AG10803 (cell line): ENCODE measurements at places on chromosomes 4 and X.
A peak's percentile ranks its signal among the peaks of the same experiment; 100 is the strongest.

DNA sequence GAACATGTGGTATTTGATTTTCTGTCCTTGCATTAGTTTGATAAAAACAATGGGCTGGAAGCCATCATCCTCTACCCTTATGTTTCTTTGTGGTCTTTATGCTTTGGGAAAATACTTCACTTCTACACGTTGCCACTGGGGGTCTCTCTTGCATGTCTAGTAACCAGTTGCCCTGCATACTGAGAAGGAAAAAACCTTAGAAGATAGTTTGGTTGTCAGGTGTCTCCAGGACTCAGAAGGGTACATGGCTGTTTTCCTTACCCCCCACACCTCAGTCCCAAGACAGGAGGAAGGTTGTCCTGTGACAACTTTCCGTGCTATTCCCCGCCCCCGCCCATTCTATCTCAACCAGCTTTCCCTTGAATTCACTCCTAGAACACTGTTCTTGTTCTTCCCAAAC lies 62.1 kb upstream of the LANCL3 start:
- no peak for DNase-seq

- DNase-seq, result no peak
Observed at GRCh38 chr4:169662206-169662605, 41.8 kb downstream of the CLCN3 start.

DNA sequence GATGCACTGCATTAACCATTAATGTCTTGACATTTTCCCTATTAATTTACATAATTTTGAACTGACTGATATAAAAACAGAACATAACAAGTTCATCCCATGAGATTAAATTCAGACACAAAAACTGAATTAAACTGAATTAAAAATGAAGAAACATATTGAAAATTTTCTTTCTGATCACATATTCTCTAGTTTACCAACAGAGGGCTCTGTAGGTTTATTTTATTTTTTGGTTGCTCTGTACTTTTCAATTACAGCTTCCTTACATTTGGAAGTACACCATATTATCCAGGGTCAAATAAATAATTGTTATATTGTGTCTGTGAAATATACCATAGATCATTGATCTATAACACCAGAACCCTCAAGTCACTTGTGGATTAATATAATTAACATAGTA lies 27.3 kb upstream of the CT83 start:
- peak; percentile 0 for DNase-seq

DNA sequence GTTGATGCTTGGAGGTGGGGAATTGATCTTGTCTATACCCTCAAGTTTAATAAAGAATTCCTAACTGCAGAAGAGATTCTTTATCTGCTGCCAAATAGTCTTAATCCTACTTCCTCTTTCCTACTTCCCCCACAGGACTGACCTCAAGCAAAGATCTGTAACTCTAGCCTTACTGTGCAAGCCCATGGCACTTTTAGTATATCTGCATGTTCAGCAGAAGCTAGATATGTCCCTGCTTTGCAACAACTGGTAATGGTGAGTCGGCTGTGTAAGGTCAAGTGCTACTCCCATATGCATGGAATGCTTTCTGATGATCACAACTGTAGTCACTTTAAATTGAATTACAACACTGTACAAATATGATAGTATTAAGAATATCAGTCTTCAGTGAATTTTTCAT lies 26.3 kb upstream of the PDS5A start:
- DNase-seq, result peak; percentile 35

DNA sequence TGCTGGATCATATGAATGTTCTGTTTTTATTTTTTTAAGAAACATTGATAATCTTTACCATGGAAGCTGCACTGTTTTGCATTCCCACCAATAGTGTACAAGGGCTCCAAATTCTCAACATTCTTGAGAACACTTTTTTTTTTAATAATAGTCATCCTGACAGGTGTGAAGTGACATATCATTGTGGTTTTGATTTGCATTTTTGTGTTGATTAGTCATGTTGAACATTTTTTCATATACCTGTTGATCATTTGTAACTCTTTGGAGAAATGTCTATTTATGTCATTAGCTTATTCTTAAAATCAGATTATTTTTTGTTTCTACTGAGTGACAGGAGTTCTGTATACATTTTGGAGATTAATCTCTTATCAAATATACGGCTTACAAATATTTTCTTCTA lies 408.5 kb downstream of the GLUD2 start:
- no peak for DNase-seq

- peak; percentile 23 for DNase-seq
Observed at GRCh38 chr4:150960818-150961217, 54.3 kb downstream of the LRBA start.

GRCh38 chr4:117971403-117971802 lies 62.9 kb upstream of the NDST3 start:
- DNase-seq, result peak; percentile 9

- DNase-seq, result no peak
Observed at GRCh38 chrX:46279214-46279924, 265.9 kb downstream of the ZNF674 start.
